AG04450 (cell line): ENCODE measurements at places on chromosomes 4 and X. TPM values are rescaled to one million over a fixed set of nuclear protein-coding genes. Genes with fewer than 3 reads are reported as not detected.

Gene VEGFD
- polyA plus RNA-seq = 0.24 and 0.43 TPM in 2 replicates

Gene TCP11X2
- not detected in 2 replicates for polyA plus RNA-seq

Gene ARX
- not detected in 2 replicates for polyA plus RNA-seq

Gene PRSS12
- polyA plus RNA-seq = 142 and 155 TPM in 2 replicates

Gene NALF2
- polyA plus RNA-seq = not detected in 2 replicates

Gene ARAP2
- polyA plus RNA-seq = 0.11 TPM in 2 replicates

Gene TLR2
- polyA plus RNA-seq = 0.22 and 0.24 TPM in 2 replicates

Gene ARSJ
- polyA plus RNA-seq = 43.8 and 47.9 TPM in 2 replicates

Gene MAGEA4
- polyA plus RNA-seq = not detected in 2 replicates

Gene RPGR
- 1.3 and 2.0 TPM in 2 replicates for polyA plus RNA-seq

Gene ARMCX4
- 5.9 and 6.4 TPM in 2 replicates for polyA plus RNA-seq

Gene AR
- polyA plus RNA-seq = 11.6 and 13.1 TPM in 2 replicates

Gene FHDC1
- 0.10 and 0.12 TPM in 2 replicates for polyA plus RNA-seq

Gene TBX22
- not detected in 2 replicates for polyA plus RNA-seq

Gene HEPH
- 49.4 and 59.3 TPM in 2 replicates for polyA plus RNA-seq

Gene ARR3
- not detected in 2 replicates for polyA plus RNA-seq

Gene BRS3
- polyA plus RNA-seq = not detected in 2 replicates

Gene ERCC6L
- 1.3 and 1.7 TPM in 2 replicates for polyA plus RNA-seq

Gene FGB
- 0.17 TPM in 1 of 2 replicates, not detected in the other for polyA plus RNA-seq

Gene FGF5
- 39.9 and 40.7 TPM in 2 replicates for polyA plus RNA-seq

Gene CXorf38
- 7.7 and 10.1 TPM in 2 replicates for polyA plus RNA-seq

Gene GPR78
- 0.07 and 0.14 TPM in 2 replicates for polyA plus RNA-seq

Gene IL9R
- polyA plus RNA-seq = not detected in 2 replicates

Gene FAM47A
- not detected in 2 replicates for polyA plus RNA-seq

Gene EVC2
- 2.1 and 2.9 TPM in 2 replicates for polyA plus RNA-seq

Gene XK
- 0.07 and 0.11 TPM in 2 replicates for polyA plus RNA-seq

Gene PALLD
- 159 and 214 TPM in 2 replicates for polyA plus RNA-seq

Gene CLCN4
- polyA plus RNA-seq = 1.5 and 1.6 TPM in 2 replicates

Gene HOPX
- 2.2 and 2.9 TPM in 2 replicates for polyA plus RNA-seq

Gene CPZ
- polyA plus RNA-seq = 6.4 and 8.3 TPM in 2 replicates

Gene ABLIM2
- 0.07 TPM in 1 of 2 replicates, not detected in the other for polyA plus RNA-seq

Gene GAGE12E
- not detected in 2 replicates for polyA plus RNA-seq

Gene RPL10
- polyA plus RNA-seq = 3,912 and 4,828 TPM in 2 replicates

Gene HMX1
- polyA plus RNA-seq = not detected in 2 replicates

Gene GPR119
- polyA plus RNA-seq = not detected in 2 replicates

Gene LONRF3
- not detected in 2 replicates for polyA plus RNA-seq

Gene RS1
- polyA plus RNA-seq = not detected in 2 replicates

Gene CLNK
- polyA plus RNA-seq = not detected in 2 replicates

Gene RNF150
- 9.8 and 10.3 TPM in 2 replicates for polyA plus RNA-seq

Gene LNX1
- 2.4 and 2.6 TPM in 2 replicates for polyA plus RNA-seq

Gene P2RY4
- polyA plus RNA-seq = 0.09 and 0.17 TPM in 2 replicates

Gene AMOT
- polyA plus RNA-seq = 8.2 and 9.6 TPM in 2 replicates

Gene LDB2
- polyA plus RNA-seq = 180 and 202 TPM in 2 replicates

Gene UNC5C
- 0.07 TPM in 2 replicates for polyA plus RNA-seq

Gene HTRA3
- polyA plus RNA-seq = 16.3 and 19.7 TPM in 2 replicates

Gene UCP1
- not detected in 2 replicates for polyA plus RNA-seq

Gene SSX4B
- not detected in 2 replicates for polyA plus RNA-seq

Gene CDKL5
- polyA plus RNA-seq = 9.6 and 13.3 TPM in 2 replicates
